AG04449 (cell line): ENCODE measurements at places on chromosomes 5 and 9.
A peak's percentile ranks its signal among the peaks of the same experiment; 100 is the strongest.

- no peak for DNase-seq
Observed at GRCh38 chr5:32713361-32713769, 2.2 kb downstream of the NPR3 start.

DNA sequence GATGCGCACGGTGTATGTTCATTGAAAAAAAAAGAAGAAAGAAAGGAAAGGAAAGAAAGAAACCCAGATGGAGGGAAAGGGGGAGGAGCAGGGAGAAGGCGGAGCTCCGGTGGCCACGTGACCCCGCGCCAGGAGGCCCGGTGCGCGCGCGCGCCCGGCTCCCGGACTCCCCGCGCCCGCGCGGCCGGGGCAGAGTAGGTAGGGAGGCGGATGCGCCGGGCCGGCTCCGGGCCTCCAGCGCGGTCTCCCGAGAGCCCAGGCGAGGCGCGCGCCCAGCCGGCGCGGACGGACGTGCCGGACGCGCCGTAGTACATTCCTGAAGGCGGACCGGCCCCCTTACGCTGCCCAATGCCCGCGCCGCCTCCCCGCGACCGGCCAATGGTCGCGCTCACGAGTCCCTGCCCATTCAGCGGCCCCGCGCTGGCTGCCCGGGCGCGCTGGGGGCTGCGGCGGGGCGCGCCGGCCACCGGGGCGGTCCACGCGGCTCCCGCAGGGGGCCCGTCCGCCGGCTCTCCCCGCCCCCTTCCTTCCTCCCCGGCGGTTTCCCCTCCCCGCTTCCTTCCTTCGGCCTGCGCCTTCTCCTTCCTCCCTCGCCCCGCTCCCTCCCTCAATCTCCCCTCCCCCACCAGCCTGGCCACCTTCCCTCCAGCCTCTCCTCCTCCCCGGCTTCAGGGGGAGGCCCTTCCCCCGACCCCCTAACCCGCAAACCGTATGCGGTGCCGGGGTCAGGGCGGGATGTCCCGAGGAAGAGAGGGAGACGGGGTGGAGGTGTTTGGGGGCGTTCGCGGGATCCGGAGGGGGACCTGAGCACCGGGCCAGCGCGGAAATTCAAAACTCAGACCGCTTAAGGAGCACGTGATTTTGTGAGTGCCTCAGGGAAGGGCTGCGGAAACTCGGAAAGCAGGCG lies 5.8 kb downstream of the PTCH1 start:
- peak; percentile 74 for DNase-seq

GRCh38 chr5:167565189-167565954 lies 726.1 kb upstream of the WWC1 start:
- DNase-seq = no peak

GRCh38 chr5:37757980-37758582 lies 81.8 kb downstream of the GDNF start:
- DNase-seq = no peak

DNA sequence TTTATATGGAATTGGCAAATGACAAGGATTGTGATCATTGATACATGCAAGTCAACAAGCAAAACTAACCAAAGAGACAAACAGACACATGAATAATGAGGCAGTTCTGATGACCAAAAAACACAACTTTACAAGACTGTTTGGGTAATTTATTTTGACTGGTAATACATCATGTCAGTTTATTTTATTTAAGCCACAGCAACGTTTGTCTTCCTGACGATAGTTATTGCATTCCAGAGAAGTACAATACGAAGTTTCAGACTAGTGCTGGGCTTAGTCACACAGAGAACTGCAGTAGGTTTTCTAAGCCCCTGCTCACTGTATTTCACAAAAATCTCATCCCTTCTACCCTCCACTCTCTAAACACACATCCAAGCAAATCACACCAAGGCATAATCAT lies 514.2 kb downstream of the RAB3C start:
- no peak for DNase-seq

DNA sequence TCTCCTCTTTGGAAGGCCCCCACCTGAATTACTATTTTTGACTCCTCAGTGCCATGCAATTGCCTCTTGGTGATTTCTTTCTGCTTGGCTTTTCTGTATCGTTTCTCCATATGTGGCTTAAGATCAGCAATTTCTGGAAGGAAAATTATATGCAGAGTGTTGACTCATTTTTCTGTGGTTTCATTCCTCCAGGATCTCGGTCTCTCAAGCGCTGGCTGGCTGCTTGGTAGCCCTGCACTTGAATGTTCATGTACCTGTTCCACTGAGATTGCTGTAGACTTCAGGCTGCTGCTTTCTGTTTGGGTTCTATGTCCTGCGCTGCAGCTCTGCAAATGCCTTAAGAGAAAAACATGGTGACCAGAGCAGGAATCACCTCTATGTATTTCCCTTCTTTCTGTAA lies 77.6 kb downstream of the INIP start:
- DNase-seq = no peak

GRCh38 chr9:21443849-21444625 lies 3.8 kb downstream of the IFNA1 start:
- no peak for DNase-seq

DNA sequence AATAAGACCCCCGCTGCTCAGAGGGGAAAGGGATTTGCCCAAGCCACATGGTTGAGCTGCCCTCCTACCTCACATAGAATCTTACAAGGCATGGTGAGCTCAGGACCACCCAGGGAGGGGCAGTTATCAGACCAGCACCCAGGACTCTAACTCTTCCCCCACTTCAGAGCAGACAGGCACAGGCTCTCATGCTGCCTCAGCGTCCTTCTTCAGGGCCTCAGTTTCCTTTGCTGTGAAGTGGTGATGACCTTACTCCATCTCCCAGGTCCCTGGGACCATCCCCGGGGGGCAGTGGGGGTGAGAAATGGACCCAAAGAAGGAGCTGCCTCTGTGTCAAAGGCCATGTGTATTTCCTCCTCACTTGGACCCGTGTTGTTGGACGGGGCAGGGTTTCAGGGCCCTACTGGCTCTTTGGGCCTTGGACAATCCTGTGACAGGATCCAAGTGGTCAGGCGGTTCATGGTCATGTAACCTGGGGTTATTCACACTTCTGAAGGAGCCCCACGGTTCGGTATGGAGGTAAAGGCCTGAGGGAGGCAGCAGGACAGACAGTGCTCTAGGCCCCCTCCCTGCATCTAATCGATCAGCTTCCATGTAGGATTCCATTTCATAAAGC lies 31.7 kb upstream of the CSF1R start:
- no peak for DNase-seq

DNA sequence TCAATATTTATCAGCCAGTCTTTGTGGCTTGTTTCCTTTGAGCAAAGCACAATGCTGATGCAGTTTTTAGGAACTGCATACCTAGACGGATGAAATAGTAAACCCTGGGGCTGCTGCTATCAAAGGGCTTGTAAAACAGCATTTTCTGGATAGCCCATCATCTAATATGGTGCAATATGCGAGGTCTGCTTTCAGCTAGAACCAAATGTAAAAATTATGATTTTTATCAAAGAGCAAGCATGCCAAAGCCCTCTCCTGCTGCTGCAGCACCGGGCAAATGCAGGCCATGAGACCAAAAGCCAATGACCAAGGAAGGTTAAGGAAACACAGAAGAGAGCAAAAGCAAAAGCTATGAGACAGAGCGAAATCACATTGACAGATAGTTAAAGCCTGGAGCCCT lies 1000.4 kb downstream of the MAT2B start:
- no peak for DNase-seq

- DNase-seq = no peak
Observed at GRCh38 chr5:122076669-122077365, 1.2 kb downstream of the LOX start.

DNA sequence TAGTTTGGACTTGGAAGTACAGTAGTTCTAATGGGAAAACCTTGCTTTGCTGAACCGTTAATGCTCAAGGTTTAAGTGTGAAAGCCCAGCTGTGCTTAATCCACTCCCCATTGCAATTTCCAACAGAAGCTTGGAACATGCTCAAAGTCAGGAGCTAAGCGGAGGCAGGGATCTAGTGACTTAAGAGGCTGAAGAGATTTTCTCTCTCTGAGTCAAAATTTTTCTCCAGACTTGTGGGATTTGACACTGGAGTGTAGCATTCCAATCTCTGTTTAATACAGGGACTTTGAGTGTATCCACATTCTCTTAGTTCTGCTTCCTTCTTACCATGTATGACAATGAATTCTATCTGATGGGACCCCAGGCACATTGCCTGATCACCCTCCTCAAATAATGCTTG lies 471.8 kb downstream of the KIF4B start:
- peak; percentile 5 for DNase-seq

GRCh38 chr9:94042516-94043360 lies 41.5 kb upstream of the PTPDC1 start:
- no peak for DNase-seq

- no peak for DNase-seq
Observed at GRCh38 chr5:33305572-33305971, 135.2 kb upstream of the TARS1 start.

- no peak for DNase-seq
Observed at GRCh38 chr9:133584167-133584558, 25.0 kb downstream of the FAM163B start.

GRCh38 chr5:31536873-31537272 lies 4.8 kb downstream of the C5orf22 start:
- DNase-seq = no peak

DNA sequence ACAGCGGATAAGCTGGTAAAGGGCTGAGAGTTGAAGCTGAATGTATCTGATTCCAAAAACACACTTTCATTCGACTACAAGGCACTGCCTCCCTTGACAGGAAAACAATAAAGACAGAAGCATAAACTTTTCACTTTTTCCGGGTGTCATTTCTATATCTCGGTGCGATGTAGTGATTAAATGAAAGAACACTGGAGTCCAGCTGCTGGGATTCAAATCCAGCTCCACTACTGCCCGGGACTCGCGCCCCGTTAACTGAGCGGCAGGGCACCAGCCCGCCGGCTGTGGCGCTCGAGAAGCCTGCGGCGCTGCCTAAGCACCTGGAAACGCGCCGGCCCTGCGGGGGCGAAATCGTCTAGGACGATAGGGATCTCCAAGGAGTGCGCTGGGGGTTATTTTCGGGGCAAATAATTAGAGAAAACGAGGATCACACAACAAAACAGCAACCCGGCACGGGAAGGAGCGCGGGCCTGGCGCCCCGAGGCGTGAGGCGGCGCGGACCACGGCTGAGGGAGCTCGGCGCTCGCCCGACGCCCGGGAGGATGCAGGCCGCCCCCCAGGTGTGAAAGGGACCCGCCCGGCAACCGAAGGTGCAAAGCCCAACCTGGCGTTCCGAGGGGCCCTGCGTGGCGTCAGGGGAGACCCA lies 837 bp downstream of the UIMC1 start:
- no peak for DNase-seq

DNA sequence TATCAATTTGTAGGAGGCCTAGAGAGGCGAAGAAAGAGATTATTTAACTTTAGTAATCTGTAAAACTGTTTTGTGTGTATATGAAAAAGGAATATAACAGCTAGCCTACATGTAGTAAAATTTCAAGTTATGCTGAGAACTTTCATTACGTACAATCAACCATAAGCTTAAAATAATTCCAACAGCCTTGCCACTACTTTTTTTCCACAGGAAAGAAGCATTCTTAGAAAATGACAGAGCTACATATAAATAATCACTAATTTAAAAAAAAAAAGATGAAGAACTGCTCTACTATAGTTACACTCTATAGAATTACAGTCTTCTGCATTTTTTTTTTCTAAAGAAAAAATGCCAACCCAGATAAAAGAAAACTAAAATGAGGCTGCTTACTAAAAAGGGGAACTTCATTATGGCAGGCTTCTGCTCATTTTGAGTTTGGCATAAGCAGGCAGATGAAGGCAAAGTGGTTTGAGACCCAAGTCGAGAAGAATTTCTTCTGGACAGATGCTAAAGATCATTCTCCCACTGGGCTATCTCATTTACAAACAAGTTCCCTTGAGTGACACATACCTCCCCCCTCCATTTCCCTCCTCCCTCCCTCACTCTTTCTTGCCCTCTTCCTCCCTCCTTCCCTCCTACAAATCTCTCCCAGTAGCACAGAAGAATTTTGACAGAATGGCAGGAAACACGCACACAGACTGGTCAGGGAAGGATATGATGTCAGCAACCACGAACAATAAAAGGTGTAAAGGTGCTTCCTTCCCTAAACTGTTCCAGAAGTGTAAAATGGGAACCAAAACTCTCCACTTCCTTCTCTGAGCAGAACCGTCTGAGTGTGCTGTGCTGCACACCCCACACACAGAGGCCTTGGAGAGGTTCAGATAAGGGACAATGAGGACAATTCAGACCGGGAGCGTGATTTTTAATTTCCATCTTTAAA lies 56.1 kb downstream of the MEF2C start:
- no peak for DNase-seq

DNA sequence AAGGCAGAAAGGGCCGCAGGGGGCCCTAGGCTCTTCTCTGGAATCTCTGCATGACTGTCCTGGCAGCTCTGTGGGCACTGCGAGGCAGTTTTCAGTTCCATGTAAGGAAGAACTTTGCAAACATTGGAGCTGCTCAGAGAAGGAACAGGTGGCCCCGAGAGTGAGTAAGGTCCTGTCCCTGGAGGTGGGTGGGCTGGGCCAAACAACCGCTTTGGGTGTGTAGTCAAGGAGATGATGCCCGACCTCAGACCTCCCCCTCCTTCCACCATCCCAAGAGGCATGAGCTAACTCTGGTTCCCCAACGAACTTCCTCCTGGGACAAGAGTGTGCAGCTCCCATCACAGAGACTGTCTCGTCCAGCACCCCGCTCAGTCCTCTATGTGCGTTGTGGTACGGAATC lies 20.5 kb downstream of the CSF1R start:
- DNase-seq = no peak

- DNase-seq = no peak
Observed at GRCh38 chr5:439181-439580, 3.8 kb upstream of the EXOC3 start.

DNA sequence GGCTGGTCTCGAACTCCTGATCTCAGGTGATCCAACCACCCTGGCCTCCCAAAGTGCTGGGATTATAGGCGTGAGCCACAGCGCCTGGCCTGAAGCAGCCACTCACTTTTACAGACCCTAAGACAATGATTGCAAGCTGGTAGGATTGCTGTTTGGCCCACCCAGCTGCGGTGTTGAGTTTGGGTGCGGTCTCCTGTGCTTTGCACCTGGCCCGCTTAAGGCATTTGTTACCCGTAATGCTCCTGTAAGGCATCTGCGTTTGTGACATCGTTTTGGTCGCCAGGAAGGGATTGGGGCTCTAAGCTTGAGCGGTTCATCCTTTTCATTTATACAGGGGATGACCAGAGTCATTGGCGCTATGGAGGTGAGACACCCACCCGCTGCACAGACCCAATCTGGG lies 1.5 kb downstream of the CA9 start:
- DNase-seq = no peak

DNA sequence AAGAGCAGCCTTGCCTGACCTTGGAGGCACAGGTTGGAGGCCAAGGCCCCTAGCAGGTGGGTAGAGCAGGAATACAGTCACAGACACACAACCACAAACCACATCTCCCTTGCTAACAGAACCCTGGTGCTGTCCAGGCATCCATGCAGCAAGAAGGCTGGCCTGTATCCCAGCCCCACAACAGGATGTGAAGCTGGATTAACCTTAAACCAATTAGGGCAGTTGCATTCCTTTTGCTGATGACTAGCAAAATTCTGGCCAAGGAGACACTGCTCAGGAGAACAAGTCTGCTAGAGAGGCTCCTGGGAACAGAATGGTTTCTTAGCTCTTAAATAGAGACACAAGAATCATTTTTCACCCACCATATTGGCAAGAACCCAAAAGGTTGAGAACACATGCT lies 97.8 kb downstream of the C5orf15 start:
- peak; percentile 45 for DNase-seq

GRCh38 chr5:54743997-54744788 lies 226.6 kb downstream of the SNX18 start:
- peak; percentile 92 for DNase-seq

GRCh38 chr5:167658889-167659288 lies 632.6 kb upstream of the WWC1 start:
- DNase-seq = no peak

- DNase-seq = no peak
Observed at GRCh38 chr5:31197183-31197582, 3.7 kb downstream of the CDH6 start.
